ENCODE measurements at places on chromosomes 3 and 15.
A peak's percentile ranks its signal among the peaks of the same experiment; 100 is the strongest.

GRCh38 chr15:90058775-90059174 is 43.5 kb downstream of the IDH2 start:
- no peak for DNase-seq

DNA sequence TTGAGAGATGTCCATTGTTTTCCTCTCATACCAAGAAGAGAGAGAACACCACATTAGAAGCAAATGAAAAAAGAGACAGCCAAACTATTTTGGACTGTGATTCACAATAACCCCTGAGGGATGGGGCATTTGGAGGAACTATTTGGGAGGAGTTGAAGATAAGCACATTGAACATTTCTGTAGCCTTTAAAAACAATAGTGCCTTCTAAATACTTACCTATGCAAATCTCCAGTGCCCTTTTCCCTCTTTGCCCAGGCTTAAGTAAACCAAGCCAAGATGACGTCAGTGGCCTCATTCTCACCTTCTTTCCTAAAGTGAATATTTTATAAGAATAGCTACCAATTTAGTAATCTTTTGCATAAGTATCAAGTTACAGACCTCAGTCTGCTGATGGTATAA is 89.7 kb upstream of the COL8A1 start:
- DNase-seq: no peak

GRCh38 chr15:39417366-39418134 is 163.3 kb upstream of the THBS1 start:
- DNase-seq: no peak

- peak; percentile 96 for DNase-seq
Observed at GRCh38 chr3:158718490-158719170, 13.6 kb downstream of the RARRES1 start.

DNA sequence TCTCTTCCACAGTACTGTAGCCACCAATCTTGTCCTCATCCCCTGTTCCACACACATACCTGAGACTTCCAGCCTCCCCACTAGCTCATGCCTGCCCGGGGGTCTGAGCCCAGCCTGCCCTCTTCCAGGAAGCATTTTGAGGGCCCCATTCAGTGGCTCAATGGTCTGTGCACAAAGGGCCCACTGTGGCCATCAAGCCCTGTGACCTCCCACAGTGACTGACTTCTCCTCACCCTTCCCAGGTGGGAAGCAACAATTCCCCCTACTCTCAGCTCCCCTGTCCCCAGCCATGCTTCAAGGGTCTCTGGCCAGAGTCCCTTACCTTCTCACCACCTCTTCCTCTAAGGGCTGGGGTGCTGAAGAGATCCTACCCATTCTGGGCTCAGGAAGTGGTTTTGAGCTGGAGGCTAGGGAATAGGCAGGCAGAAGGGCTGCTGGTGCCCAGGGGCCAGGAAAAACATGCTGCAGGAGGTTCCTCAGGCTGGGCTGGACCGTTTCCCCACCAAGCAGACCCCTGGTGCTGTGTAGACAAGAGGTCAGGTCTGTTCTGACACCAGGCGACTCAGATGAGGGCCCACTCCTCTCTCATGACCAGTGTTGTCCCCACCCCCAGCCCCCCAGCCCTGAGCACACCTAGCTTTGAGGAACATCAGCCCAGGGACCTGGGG is 3.0 kb upstream of the KLF15 start:
- DNase-seq: no peak

- no peak for DNase-seq
Observed at GRCh38 chr3:118485693-118486092, 549.0 kb downstream of the IGSF11 start.

GRCh38 chr3:50655009-50655830 is 19.5 kb upstream of the DOCK3 start:
- DNase-seq: peak; percentile 34

DNA sequence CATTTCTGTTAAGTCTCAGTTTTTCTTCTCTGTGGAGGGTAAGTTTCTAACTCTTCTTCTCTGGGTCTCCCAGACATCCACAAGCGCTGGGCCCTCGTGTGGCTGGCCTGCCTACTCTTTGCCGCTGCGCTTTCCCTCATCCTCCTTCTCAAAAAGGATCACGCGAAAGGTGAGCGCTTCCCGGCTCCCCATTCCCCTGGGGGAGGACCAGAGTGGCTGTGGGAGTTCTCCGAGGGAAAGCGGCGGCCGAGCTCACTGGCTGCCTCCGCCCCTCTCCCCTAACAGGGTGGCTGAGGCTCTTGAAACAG is 1.1 kb upstream of the CRELD1 start:
- DNase-seq: no peak

DNA sequence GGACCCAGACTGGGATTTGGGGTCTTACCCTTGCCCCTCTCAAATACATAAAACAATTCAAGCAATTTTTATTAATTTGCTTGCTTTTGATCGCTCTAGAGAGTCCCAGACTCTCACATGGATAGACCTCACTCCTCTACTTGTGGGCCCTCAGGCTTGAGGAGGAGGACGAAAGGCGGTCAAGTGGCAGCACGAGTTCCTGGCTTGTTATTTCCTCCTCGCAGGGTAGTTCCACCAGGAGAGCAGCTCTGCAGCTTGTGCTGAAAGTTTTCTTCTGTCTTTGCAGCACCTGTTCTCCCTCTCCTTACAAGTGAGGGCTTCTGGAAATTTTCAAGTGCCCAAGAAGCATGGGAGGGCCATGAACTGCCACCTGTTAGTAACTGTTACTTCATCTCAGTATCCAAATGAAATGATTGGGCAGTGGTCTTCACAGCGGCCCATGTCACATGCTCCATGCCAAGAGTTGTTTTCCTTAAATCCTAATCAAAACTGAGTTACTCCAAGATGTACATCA is 22.7 kb downstream of the ABI3BP start:
- DNase-seq: no peak

- no peak for DNase-seq
Observed at GRCh38 chr3:27127195-27127594, 242.0 kb downstream of the NEK10 start.

GRCh38 chr3:119376758-119377157 is 82.6 kb downstream of the ARHGAP31 start:
- no peak for DNase-seq

GRCh38 chr3:106740116-106740515 is 637.1 kb upstream of the CCDC54 start:
- DNase-seq: peak; percentile 26

DNA sequence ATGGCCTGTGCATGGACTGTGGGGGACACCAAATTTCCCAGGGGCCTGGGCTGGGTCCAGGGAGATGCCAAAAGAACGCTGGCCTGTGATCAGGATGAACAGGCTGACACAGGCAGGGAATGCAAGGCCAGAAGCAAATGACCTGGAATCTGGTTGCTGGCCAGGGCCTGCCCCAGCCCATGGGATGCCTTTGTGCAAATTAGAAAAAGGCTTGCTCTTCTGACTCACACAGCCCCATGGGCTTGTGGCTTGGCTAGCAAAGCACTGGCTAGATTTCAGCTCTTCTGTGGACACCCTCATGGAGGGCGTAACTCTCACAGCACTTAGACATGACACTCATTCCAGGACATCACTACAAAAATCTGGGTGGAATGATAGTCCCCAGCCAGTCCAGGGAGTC is 356.0 kb downstream of the SHQ1 start:
- DNase-seq: peak; percentile 93

DNA sequence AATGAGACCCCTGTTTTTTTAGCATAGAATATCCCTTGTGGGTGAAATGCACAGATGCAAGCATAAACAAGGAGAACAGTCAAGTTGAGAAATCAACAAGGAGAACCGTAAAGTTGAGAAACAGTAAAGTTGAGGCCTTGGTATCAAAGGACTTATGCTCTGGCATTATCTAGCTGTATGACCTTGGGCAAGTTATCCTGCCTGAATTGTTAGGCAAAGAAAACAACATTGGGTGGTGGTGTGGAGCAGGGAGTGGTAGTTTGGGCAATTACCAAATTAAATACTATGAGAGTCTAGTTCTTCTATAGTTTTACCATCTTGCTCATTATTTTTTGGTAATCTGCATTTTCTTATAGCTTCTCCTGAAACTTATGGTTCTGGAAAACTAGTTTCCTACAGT is 573.4 kb upstream of the ARPP21 start:
- no peak for DNase-seq

DNA sequence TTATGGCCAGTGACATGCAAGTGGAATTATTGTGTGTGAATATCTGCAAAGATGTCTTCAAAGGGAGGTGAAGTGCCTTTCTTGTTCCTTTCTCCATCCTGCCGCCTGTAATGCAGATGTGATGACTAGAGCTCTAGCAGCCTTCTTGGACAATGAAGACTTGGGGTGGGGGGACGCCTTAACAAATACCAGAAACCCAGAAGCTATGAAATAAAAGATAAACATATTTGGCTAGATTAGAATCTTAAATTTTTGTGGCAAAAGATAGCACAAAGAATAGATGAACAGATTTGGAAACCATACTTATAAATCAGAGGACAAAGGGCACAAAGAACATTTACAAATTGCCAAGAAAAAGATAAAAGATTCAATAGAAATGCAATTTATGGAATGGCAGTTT is 56.1 kb downstream of the AMOTL2 start:
- no peak for DNase-seq

DNA sequence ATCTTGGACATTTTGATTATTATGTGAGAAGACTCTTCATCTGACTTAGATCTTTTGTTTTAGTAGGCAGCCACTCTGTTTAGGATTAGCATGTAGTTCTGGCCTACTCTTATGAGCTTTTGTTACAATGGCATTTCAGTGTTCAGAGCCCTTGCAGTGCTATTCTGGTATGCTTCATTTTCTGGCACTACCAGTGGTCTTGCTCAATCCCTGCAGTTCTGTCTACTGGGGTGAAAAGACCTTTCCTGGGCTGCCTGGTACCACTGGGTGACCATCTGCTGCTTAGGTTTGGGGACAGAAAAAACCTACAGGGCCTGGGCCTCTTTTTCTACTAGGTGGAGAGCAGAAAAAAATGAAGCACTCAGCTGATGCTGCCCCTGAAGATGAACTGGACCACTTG is 42.5 kb downstream of the IL16 start:
- DNase-seq: peak; percentile 20

DNA sequence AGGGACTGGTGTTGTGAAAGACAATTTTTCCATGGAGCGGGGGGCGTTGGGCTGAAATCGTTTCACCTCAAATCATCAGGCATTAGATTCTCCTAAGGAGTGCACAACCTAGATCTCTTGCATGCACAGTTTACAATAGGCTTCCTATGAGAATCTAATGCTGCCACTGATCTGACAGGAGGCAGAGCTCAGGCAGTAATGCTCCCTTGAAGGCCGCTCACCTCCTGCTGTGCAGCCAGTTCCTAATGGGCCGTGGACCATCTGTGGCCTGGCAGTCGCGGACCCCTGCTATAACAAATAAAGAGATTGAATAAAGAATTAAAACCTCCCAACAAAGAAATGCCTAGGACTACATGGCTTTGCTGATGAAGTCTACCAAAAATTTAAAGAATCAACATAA is 25.3 kb upstream of the ANKRD28 start:
- no peak for DNase-seq

DNA sequence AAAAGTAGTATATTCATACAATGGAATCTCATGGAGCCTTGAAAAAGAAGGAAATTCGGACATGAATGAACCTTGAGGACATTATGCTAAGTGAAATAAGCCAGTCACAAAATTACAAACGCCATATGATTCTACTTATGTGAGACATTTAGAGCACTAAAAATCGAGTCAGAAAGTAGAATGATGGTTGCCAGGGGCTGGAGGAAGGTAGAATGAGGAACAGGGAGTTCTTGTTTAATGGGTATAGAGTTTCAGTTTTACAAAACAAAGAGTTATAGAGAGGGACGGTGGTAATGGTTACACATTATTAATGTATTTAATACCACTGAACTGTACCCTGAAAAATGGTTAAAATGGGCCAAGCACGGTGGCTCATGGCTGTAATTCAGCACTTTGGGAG is 19.5 kb downstream of the UBXN7 start:
- DNase-seq: no peak

DNA sequence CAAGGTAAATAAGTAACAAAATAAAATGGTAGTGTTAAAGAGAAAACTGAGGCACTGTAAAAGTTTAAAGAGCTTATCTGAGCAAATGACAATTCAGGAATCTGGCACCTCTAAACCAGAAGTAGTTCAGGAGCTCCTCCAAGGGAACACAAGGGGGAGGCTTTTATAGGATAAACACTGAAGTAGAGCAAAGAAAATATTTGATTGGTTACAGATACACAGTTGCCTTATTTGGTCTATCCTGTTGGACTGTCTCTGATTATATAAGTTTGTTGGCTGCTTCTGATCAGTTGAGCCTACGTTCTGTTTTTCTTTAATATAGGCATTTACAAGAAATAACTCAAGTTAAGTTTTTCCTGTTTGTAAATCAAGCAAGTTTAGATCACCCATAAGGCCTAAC is 146.9 kb downstream of the ERC2 start:
- no peak for DNase-seq

DNA sequence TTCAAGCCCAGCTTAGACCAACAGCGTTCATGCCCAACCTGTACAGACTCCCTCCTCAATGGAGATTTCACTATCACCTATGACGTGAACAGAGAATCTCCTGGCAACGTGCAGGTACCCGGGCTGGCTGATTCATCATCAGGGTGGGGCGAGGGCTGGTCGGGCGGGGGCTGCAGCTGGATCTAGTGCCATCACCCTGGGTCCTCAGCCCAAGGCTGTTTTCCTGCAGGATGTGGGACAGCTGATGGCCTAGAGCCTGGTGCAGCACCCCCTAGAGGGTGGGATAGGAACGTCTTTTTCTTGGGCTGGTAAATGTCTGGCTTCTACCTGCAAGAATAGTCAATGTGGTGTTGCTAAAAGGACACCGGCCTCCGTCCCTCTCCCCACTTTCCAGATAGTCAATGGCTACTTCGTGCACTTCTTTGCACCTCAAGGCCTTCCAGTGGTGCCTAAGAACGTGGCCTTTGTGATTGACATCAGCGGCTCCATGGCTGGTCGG is 4.4 kb downstream of the ITIH3 start:
- DNase-seq: peak; percentile 17

- no peak for DNase-seq
Observed at GRCh38 chr15:74782259-74783071, 585 bp downstream of the CSK start.

GRCh38 chr3:156577736-156578135 is 22.8 kb upstream of the SSR3 start:
- no peak for DNase-seq

DNA sequence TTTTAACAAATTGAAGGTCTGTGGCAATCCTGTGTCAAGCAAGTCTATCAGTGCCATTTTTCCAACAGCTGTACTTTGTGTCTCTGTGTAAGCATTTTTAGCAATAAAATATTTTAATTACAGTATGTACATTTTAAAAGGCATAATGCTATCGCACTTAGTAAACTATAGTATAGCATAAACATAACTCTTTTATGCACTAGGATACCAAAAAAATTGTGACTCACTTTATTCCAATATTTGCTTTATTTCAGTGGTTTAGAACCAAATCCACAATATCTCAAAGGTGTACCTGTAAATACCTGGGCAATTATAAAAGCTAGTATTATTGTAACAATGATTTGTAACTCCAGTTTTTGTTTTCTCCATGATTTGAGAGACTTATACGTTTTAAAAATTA is 46.5 kb downstream of the FRMD5 start:
- DNase-seq: no peak

- peak; percentile 56 for DNase-seq
Observed at GRCh38 chr3:32630266-32630665, 54.7 kb upstream of the CNOT10 start.

- no peak for DNase-seq
Observed at GRCh38 chr3:17990390-17990789, 248.0 kb upstream of the TBC1D5 start.

Data from foreskin fibroblast (primary cell).